ENCODE measurements at places on chromosomes 16 and 17. TPM values are rescaled to one million over a fixed set of nuclear protein-coding genes. Genes with fewer than 3 reads are reported as not detected.

ZNF200 gene
- 9.9 TPM for total RNA-seq

ABCC1 gene
- total RNA-seq, result 117 TPM

GNG13 gene
- total RNA-seq, result not detected

GAST gene
- total RNA-seq, result not detected

SCARF1 gene
- total RNA-seq, result 0.43 TPM

OR3A3 gene
- not detected for total RNA-seq

KRTAP4-1 gene
- total RNA-seq, result not detected

KRT27 gene
- total RNA-seq, result not detected

CCL4 gene
- total RNA-seq, result not detected

IKZF3 gene
- total RNA-seq, result under 0.01 TPM

STX1B gene
- under 0.01 TPM for total RNA-seq

NUPR1 gene
- total RNA-seq, result 76.2 TPM

MYOCD gene
- total RNA-seq, result not detected

IRF8 gene
- not detected for total RNA-seq

MAP2K6 gene
- 1.4 TPM for total RNA-seq

KRTAP4-6 gene
- total RNA-seq, result not detected

CDK3 gene
- total RNA-seq, result 1.8 TPM

KCNJ2 gene
- under 0.01 TPM for total RNA-seq

TEKT5 gene
- 0.34 TPM for total RNA-seq

LRRC36 gene
- total RNA-seq, result not detected

ABCA10 gene
- total RNA-seq, result 1.3 TPM

ZNF597 gene
- total RNA-seq, result 4.6 TPM

SOST gene
- not detected for total RNA-seq

MMP25 gene
- total RNA-seq, result 0.34 TPM

CA5A gene
- not detected for total RNA-seq

ZG16B gene
- total RNA-seq, result 0.68 TPM

OTOA gene
- total RNA-seq, result under 0.01 TPM

GP1BA gene
- total RNA-seq, result not detected

HSF5 gene
- total RNA-seq, result not detected

INCA1 gene
- 0.21 TPM for total RNA-seq

ETV4 gene
- total RNA-seq, result 4.8 TPM

WNT9B gene
- total RNA-seq, result not detected

ASGR1 gene
- 0.07 TPM for total RNA-seq

SLC6A2 gene
- 1.0 TPM for total RNA-seq

TNS4 gene
- 91.8 TPM for total RNA-seq

KRT32 gene
- total RNA-seq, result not detected

SLC4A1 gene
- not detected for total RNA-seq

Data from nasal cavity respiratory epithelium epithelial cell of viscerocranial mucosa (primary cell).